ENCODE measurements at places on chromosomes 12 and 14. TPM values are rescaled to one million over a fixed set of nuclear protein-coding genes. Genes with fewer than 3 reads are reported as not detected.
A peak's percentile ranks its signal among the peaks of the same experiment; 100 is the strongest.

GRCh38 chr12:32448586-32448985, 49.2 kb downstream of the FGD4 start:
- DNase-seq: no peak

Gene GALNT4
- 15.0 TPM for total RNA-seq

- no peak for DNase-seq
Observed at GRCh38 chr12:6950401-6950801, 755 bp upstream of the PTPN6 start.

Gene TMEM179
- 0.13 TPM for total RNA-seq

GRCh38 chr14:69090187-69090789, 62.6 kb downstream of the DCAF5 start:
- peak; percentile 70 for DNase-seq

- DNase-seq: no peak
Observed at GRCh38 chr12:68175557-68176061, 16.1 kb upstream of the IFNG start.

Gene UBE3B
- total RNA-seq: 23.0 TPM

DNA sequence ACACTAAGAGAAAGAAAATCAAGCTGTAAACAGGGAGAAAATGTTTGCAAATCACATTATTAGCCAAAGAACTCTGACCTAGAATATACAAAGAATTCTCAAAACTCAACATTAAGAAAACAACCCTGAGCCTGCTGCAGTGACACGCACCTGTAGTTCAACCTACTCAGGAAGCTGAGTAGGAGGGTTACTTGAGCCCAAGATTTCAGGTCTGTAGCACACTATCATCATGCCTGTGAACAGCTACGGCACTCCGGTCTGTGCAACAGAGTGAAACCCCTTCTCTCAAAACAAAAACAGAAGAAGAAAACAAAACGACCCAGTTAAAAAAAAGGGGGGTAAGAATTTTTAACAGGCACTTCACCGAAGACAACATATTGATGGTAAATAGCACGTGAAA, 20.8 kb downstream of the SAV1 start:
- DNase-seq: no peak

GRCh38 chr12:121297435-121297991, 1.0 kb upstream of the CAMKK2 start:
- no peak for DNase-seq

Gene BHLHE41
- under 0.01 TPM for total RNA-seq

DNA sequence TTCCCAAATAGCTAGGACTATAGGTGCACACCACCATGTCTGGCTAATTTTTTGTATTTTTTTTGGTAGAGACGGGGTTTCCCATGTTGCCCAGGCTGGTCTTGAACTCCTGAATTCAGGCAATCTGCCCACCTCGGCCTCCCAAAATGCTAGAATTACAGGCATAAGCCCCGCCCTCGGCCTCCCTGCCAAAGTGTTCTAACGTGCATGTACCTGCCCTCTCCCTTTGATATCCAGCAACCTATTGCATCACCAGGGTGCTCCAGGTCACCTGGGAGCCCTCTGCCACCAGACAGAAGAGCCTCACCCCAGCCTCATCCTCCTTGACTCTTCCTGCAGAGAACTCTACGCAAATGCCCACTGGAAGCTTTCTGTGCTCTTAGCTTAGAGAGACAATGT, 2.2 kb upstream of the EML1 start:
- no peak for DNase-seq

Gene HRK
- not detected for total RNA-seq

DNA sequence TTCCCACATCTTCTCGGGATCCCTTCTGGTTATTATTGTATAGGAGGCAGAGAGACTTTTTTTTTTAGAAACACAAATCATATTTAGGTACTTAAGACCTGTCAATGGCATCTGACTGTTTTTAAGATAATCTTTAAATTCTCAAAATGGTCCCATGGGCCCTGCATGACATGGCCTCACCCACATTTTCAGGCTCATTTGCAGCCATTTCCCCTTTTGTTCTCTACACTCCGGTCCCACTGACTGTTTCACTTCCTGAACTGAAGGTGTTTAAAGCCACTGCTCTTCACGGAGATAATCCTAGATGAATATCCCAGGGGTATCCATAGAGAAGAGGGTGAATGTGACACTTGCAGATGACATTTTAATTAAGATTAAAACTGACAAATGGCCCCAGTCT, 12.3 kb upstream of the C12orf71 start:
- DNase-seq: no peak

DNA sequence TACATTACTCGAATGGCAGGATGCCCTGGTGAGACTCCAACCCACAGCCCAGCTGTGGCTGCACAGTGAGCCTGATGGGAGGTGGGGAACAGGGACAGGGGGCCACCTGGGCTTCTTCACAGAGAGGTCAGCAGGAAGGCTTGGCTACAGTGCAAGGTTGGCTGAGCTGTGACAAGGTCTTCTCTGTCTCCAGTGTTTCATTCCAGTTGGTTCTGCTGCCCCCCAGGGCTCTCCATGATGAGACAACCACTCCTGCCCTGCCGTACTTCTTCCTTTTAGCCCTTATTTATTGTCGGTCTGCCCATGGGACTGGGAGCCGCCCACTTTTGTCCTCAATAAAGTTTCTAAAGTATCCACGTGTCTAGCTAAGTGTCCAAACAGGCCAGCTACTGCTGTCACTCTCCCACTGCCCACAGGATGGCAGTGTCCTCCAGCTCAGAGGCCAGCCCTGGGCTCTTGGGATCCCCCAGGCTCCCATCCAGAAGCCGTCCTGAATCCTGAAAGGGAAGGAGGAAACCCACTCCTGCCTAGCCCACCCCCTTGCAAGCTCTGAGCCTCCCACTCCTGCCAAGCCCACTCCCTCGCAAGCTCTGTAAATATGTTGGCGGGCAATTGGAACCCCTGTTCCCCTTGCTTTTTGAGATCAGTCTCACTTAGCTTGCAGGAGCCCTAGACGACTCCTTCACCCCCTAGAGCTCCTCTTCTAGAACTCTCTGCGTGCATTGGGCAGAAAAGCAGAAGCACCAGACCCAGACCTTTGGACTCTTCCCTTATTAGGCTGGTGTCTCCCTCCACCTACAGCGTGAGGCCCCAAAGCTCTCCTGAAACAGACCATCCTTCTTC, 5.4 kb downstream of the C1QL4 start:
- peak; percentile 83 for DNase-seq

Gene CRIP1
- total RNA-seq: 0.90 TPM

Gene PAH
- total RNA-seq: not detected

All from dermis microvascular lymphatic vessel endothelial cell (primary cell).